ENCODE measurements at places on chromosomes 5 and 9.
A peak's percentile ranks its signal among the peaks of the same experiment; 100 is the strongest.

- no peak for DNase-seq
Measured at GRCh38 chr9:125440411-125440810, 178.8 kb downstream of the GAPVD1 start.

DNA sequence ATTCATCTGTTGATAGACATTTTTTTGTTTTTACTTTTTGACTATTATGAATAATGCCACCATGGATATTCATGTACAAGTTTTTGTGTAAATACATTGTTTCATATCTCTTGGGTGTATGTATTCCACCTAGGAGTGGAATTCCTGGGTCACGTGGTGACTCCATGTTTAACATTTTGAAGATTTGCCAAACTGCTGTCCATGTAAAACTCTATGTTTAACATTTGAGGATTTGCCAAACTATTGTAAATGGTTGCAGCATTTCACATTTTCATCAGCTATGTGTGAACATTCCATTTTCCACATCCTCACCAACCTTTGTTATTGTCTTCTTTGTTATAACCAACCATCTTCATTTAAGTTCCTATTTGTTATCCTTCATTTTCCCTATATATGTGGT, 12.2 kb downstream of the TMEFF1 start:
- no peak for DNase-seq

DNA sequence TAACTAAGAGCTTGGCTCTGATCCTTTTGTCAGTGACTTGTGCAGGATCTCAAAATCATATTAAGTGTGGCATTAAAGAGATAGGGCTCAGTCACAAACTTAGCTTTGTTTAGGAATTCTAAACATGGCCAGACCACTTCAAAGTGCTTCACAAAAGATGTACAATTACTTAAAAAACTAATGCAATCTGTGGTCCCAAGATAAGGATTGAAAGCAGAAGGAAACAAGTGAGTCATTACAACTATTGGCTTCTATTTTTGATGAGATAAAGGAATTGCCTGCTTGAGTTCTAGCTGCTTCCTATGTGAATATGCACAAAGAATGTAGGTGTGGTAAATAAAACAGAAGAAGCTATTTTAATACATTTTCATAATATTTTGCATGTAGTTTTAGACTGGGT, 44.9 kb upstream of the SLC12A2 start:
- no peak for DNase-seq

DNA sequence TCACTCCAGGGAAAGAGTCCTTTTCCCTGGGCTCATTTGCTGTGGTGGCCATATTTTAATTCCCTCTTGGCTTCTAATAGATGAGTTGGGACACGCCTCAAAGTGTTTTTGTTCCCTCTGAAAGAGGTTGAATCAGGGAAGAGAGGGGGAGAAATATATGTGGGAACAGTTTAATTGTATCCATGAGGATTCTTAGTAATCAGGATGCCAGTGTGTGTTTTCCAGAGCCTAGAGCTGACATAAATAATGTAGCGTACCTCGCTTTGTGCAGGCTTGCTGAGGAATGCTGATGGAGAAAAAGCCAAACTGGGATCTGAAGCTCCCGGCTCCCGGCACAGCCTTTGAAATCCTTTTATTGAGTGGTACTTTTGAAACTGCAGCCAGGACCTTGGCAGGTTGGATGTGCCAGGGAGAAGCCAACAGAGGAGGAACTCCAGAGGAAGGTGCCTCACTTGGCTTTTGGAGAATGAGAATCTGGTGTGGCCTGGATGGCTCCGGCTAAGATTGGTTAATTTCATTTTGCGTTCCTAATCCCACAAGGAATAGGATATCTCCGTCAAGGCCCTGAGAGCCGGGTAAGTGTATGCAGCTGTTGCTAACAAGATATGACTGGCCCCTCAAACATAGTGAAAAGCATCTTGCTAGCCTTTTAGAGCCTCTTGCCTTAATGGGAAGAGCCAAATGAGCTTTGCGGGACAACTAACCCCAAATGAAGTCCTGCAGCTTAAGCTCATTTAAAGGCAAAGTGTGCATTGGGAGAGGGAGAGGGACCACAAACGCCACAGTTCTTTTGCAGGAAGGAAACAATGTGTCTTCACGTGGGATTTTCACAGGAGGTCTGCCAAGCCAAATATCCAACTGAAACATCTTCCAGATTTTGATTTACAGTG, 471.1 kb upstream of the WWC1 start:
- DNase-seq, result no peak

DNA sequence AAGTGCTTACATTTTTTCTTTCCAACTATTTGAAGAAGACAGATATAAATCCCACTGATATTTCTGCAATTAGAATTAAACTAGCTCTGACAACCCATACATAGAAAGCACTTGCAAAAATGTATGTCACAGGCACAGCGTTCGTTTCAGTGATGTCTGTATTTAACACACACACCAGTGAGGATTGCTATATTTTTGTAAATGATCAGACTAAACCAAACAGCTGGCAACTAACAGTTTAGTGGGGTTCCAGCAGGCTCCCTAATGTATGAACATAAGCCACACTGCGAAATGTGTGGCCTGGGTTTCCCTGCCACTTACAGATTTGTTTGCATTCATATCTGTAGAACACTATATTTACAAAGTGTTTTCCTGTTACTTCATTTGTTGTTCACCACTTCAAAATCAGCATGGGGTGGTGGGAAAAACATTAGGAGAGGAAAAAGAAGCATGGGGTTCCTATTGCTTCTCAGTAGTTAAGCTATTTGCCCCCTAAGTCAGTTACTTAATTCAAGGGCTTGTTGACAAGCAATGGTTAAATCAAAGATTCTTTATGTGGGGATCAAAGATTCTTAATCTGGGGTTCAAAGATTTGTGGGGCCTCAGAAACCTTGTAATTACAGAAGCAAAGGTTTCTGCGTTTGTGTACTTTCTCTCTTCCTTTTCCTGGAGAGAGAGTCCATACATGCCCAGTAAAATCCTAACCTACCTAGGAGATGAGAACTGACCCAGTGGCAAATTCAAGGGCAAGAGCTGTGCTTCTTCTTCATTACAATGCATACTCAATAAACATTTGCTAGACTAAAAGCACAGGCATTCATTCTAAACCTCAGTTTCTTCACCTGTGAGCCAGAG, 27.1 kb downstream of the ZNF608 start:
- DNase-seq, result no peak

DNA sequence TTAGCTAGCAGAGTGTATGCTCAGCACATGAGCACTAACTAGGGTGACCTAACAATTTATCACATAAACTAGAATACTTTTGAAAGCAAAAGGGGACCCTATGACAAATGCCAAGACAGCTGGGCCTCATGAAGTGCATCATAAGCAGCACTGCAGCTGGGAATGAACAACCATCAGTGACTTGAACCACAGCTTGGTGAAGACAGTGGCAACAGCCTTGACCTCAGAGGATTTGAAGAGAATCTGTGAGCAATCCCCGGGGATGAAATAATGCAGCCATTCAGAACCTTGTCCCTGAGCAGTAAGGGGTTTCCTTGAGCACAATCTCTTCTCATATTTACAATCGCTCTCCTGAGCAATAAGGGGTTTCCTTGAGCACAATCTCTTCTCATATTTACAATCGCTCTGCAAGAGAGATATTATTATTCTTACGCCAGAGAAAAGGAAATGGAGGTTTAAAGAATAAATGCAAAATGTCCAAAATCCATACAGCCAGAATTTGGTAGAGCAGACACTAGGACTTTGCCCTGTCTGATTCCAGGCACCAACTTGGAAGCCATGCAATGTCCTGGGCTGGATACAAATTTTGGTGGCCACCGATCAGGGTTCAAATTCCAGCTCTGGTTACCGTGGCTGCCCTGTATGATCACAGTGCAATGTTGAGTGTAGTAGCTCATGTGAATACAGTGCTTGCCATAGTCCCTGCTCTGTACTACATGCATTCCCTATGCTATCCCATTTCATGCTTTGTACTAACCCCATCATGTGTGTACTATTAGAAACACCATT, 846 bp upstream of the NSG2 start:
- DNase-seq, result no peak

GRCh38 chr9:81537964-81538363, 151.4 kb downstream of the TLE1 start:
- no peak for DNase-seq

- DNase-seq, result no peak
Measured at GRCh38 chr5:124746916-124747790, 714 bp upstream of the ZNF608 start.

DNA sequence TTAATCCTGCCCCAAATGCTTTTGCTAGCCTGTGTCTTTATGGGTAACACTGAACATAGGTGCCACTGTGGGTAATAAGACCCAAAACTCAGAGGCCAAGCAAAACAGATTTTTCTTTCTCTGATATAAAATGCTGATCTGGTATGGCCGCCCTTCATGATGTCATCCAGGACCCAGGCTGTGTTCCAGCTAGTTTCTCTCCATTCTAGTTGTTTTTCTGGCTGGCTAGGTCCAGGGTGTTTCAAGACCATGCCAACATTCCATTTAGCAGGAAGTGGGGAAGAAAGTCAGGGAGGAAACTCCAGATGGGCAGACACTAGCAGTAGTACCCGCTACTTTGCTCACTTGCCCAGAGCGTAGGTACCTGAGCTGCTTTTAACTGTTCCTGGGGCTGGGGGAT, 183.9 kb upstream of the OTULINL start:
- DNase-seq, result no peak

GRCh38 chr5:60267907-60268306, 374.4 kb upstream of the PDE4D start:
- no peak for DNase-seq

DNA sequence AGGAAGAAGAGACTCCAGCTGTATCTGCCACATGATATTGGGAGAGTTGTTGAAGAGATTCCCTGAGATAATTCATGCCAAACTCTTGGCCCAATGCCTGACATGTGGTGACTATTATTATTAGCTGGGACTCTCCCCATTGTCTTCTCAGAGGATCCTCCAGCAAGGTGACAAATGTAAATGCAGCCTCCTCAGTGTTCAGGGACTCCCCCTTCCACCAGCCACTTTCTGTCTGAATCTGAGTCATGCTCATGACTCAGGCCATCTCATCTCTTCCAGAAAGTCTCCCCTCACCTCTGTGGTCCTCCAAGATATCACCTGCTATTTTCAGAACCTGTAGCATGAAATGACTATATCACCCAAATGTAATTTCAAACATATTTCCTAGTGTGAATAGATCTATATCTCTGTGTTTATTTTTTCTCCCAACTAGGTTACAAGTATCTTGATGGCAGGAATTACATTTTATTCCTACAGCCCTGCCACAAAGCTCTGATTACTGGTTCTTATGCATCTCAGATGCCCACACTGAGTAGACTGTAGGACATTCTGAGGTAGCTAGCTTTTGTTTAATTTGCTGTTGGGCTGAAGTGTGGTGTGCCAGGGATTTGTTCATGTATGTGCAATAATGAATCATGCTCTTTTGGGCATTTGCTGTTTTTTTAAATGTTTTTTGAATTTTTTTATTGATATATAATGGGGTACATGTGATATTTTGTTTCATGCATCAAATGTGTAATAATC, 126.6 kb upstream of the IL12B start:
- peak; percentile 24 for DNase-seq

DNA sequence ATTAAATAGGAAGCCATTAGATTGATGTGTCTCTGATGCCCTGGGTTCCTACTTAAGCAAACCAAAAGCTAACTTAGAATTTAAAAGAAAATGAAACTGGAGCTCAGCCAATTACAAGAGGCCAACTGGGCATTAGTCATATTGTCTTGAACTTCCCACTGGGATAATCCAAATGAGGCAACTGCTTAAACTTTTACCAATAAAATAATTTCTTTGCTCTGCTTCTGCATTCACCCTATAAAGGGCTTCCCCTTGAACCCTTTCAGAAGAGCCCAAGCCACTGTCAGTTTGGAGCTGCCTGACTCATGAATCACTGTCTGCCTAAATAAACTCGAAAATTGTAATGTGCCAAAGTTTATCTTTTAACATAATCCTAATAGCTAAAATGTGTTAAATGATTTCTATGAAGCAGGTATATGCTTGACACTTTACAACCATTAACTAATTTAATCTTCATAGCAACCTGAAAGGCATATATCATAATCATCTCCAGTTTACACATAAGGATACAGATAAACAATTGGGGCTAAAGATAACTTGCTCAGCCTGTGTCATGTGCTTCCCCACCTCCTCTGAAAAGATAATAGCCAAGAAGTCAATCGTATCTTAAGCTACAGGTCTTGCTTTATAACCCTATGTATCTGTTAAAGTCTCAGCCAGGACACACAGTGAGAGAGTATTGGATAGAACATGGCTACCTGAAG, 11.5 kb downstream of the GPR150 start:
- DNase-seq, result no peak

- DNase-seq, result no peak
Measured at GRCh38 chr9:92769286-92769685, 4.7 kb upstream of the BICD2 start.

DNA sequence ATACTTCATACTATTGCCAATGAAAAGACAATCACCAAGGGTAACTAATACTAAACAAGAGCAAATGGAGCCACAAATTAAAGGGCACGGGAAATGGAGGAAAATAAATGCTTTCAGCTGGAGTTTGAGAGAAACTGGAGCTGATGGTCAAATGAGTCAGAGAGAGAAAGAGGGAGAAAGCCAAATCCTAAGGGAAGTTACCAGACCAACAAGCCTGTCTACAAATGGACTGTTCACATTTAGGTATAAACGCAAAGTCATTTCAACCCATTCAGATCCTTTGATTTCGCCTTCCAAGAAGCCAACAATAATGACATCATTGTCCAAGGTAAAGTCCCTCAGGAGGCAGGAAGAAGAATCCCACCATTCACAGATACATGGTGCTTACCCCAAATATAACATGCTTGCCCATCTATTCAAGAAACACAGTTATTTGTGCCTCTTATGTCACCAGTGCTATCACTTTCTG, 351.8 kb downstream of the RAB3C start:
- DNase-seq, result no peak

All from CD4-positive, alpha-beta T cell treated with Interleukin-6 at 100 ng/mL for 8 hours (primary cell).